Activated T-cell treated with anti-CD3 and anti-CD28 coated beads for 24 hours (primary cell): ENCODE measurements at places on chromosomes 7 and 10.

- DNase-seq: no peak
These were observed 93.3 kb upstream of the FAM171A1 start for GRCh38 chr10:15464381-15464780.

GRCh38 chr7:104933521-104933988 is 80.5 kb upstream of the KMT2E start:
- DNase-seq: no peak

DNA sequence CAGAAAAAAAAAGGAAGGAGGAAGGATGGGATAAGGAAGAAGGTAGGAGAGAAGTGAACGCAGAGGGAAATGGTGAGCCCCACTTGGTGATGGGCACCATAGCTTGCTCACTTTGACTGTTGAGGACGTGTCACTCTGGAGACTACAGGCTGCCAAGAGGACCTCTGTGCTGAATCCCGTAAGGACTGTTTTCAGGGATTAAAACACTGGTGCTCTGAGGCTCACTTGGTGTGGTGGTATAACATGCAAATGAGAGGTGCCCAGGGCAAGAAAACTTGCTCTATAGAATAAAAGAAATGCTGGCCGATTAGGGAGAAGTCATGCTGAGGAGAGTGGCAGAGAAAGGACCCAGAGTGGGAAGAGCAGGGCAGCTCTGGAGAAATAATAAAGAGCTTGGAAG is 5.3 kb upstream of the IL2RA start:
- DNase-seq: no peak

DNA sequence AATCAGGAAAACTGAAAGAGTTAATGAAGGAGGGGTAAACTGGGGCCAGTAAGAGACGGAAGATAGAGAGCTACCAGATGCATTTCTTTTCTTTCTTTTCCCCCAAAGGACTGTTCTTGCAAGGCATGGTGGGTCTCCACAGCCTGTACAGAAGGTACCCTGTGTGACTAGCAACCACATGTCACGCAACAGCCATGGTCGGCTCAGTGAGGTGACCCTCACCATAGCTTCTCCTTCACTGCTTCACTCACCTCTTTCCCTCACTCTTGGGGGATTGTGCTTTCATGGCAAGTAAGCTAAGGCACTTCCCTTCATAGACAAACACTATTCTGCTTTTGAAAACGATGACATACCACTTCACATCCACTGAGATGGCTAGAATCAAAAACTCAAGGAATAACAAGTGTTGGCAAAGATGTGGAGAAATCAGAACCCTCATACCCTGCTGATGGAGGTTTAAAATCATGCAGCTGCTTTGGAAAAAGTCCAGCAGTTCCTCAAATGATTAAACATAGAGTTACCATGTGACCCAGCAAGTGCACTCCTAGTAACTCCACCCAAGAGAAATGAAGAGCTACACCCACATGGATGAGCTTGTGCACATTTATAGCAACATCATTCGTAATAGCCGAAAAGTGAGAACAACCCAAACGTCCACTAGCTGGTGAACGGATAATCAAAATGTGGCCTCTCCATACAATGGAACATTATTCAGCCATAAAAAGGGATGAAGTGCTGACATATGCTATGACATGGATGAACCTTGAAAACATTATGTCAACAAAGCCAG is 3.8 kb upstream of the INSIG1 start:
- no peak for DNase-seq

- DNase-seq: no peak
These were observed 57.1 kb upstream of the BAMBI start for GRCh38 chr10:28620251-28620650.
